ENCODE measurements at places on chromosomes 2 and 18. TPM values are rescaled to one million over a fixed set of nuclear protein-coding genes. Genes with fewer than 3 reads are reported as not detected.

DNA sequence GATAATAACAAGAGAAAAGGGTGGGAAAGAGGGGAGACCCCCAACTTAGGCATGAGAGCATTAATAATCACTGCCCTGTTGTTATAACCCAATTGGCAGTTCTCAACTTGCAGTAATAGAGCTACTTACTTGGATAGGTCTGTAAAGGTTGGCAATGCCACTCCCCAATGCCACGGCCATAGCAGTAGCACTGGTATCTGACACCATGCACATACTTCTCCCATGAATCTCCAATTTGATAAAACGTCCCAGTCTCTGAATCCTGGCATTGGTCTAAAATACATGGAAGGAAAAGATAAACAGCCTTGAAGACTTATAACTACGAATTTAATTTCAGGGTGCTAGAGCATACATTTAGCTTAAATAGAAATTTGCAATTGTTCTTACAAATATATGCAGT, 16.8 kb downstream of the FN1 start:
- no peaks in the 10 kb centered on the region for H3K27me3 ChIP-seq
- H3K36me3 ChIP-seq, result peaks cover 55% of the 10 kb centered on the region
- no peak overlapping the region for H3K27ac ChIP-seq
- no peak overlapping the region for H3K4me3 ChIP-seq
- H3K4me1 ChIP-seq, result peaks cover 13% of the 10 kb centered on the region

GRCh38 chr2:174599310-174599921, 1.8 kb upstream of the WIPF1 start:
- no peak for DNase-seq
- no peaks in the 10 kb centered on the region for H3K4me1 ChIP-seq

Gene CAVIN2
- 160 TPM for total RNA-seq

- H3K36me3 ChIP-seq, result no peaks in the 10 kb centered on the region
- H3K4me3 ChIP-seq, result no peak overlapping the region
- H3K27me3 ChIP-seq, result no peaks in the 10 kb centered on the region
- no peak overlapping the region for H3K27ac ChIP-seq
- no peaks in the 10 kb centered on the region for H3K4me1 ChIP-seq
These were observed 737.2 kb upstream of the HS6ST1 start for GRCh38 chr2:129055824-129056223.

All from lung (tissue), 17 donors.